ENCODE measurements at places on chromosomes 11 and 22. TPM values are rescaled to one million over a fixed set of nuclear protein-coding genes. Genes with fewer than 3 reads are reported as not detected.

The GGA1 gene
- 56.3 TPM for total RNA-seq

The OR4D5 gene
- not detected for total RNA-seq

The FOLH1 gene
- not detected for total RNA-seq

The CASP1 gene
- total RNA-seq = 40.1 TPM

The SMIM38 gene
- total RNA-seq = 0.20 TPM

The CCDC73 gene
- not detected for total RNA-seq

The CFAP300 gene
- total RNA-seq = not detected

The RASGRP2 gene
- 4.6 TPM for total RNA-seq

DNA sequence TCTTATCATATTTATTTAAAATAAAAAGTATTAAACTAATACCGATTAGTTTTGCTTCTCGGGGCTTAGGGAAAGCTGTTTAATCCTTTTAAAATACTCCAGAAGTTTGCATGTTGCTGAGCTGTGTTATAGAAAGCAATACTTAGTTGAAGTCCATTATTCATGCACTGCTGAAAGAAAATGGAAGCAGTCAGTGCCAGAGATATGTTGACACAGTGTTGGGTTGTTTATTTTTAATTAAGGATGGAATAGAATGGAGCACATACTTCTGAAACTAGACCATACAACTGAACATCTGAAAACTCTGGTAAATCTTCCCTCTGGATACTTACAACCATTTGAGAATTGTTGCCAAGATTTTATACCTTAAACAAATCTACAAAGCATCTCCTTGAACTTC lies 282.7 kb upstream of the CCDC179 start:
- H3K27ac ChIP-seq = no peak overlapping the region
- no peaks in the 10 kb centered on the region for H3K4me1 ChIP-seq
- no peaks in the 10 kb centered on the region for H3K36me3 ChIP-seq
- no peaks in the 10 kb centered on the region for H3K27me3 ChIP-seq
- no peak for DNase-seq

- H3K4me1 ChIP-seq = no peaks in the 10 kb centered on the region
- no peak for DNase-seq
- no peaks in the 10 kb centered on the region for H3K27me3 ChIP-seq
- no peak overlapping the region for H3K4me3 ChIP-seq
- H3K36me3 ChIP-seq = peaks cover 16% of the 10 kb centered on the region
Measured at GRCh38 chr11:73851046-73851764, 25.4 kb downstream of the COA4 start.

DNA sequence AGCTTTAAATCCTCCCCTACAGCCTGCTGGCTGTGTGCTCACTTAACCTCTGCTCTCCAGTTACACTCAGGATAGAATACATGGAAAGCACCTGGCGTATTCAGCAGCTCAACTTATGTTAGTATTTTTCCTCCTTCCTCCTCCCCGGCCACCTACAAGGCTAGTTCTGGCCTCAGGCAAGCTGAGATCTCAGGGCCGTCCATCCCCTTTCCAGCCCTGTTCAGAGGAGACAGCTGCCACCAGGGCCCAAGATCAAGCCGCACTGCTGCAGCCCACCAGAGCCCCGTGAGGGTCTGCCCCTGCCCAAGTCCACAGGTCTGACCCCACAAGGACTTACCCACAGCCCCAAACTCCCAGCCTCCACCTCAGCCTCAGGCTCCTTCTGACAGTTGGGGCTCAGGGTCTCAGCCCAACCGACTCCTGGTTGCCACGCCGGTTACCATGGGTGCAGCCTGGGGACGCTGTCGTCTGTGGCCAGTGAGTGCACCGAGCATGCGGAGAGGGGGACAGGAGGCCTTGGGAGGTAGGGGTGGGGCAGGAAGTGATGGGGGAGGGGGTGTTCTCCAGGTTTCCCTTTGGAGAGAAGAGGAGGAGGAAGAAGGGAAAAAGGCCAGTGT lies at the start of gene C11orf16:
C11orf16 (minus strand) TSS at position 384 of the 617 bp plus-strand sequence. CDS start 639 bp downstream, outside the sequence.
- no peaks in the 10 kb centered on the region for H3K27me3 ChIP-seq
- H3K27ac ChIP-seq = no peak within 1 kb of the TSS
- H3K36me3 ChIP-seq = no peaks in the 10 kb centered on the region
- peaks cover 3% of the 10 kb centered on the region for H3K4me1 ChIP-seq
- no peak within 1 kb of the TSS for H3K4me3 ChIP-seq

DNA sequence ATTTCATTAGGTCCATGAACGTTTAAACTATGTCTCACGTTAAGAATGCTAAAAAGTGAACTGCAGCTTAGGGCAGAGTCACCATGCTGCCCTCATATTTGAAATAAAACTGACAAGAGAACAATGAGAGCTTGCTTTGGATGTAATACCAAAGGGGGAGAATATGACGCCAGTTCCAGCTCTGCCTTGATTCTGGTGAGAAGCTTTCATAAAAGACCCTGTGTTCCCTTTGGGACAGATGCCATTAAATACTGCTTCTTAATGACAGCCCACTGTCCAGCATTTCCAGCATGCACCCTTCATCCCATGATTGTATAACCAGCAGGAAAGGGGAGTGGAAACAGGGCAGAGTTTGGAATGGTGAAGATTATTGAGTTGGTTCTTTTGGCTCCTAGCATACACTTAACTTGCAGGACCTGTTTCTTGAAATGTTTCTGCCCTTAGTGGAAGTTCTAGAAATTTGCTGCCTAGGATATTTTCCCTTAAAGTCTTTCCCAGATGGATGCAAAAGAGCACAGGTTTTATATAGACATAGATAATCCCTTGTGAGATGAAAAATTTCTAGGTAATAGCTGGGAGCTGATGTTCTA lies 139.3 kb upstream of the LDLRAD3 start:
- DNase-seq = no peak
- no peaks in the 10 kb centered on the region for H3K27me3 ChIP-seq
- peaks cover 8% of the 10 kb centered on the region for H3K36me3 ChIP-seq
- no peak overlapping the region for H3K4me3 ChIP-seq
- H3K27ac ChIP-seq = no peak overlapping the region

DNA sequence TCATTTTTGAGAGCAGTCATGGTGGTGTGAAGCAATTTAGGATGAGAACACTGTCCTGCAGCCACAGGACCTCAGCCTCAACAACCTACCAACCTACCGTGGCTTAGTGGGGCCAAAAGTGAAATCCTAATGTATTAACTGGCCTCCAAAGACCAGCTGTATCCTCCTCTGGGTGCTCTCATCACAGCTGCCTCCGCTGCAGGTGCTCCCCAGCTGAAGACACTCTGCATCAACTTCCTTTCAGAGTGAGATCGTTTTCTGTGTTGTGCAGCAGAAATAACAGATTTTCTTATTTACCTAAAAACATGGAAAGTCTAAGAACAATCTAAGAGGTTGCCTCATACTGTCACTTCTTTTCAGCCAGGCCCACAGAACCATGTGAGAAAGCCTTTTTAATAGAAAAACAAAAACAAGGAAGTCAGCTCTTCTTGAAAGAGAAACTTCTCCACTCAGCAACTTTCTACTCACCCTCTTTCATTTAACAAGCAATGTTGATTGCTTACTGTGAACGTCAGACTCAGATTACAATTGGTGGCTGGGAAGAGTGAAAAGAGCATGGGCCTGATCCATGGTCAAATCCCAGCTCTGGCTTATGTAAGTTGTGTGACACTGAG lies 136.1 kb downstream of the TENM4 start:
- H3K27me3 ChIP-seq = peaks cover 3% of the 10 kb centered on the region
- no peak overlapping the region for H3K4me3 ChIP-seq
- no peak for DNase-seq
- H3K36me3 ChIP-seq = no peaks in the 10 kb centered on the region

DNA sequence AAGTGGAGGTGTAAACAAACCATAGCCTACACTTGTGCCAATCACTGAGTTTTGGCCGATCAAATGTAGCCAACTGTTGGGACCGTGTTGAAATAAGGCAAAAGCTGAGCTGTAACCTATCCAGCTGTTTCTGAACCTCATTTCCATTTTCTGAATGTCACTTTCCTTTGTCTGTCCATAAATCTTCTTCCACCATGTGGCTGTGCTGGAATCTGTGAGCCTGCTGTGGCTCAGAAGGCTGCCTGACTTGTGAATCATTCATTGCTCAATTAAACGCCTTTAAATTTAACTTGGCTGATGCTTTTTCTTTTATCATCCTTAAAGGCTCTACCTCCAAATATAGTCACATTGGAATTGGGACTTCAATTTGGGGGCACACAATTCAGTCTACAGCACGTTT lies 203.1 kb upstream of the MPPED2 start:
- no peak overlapping the region for H3K27ac ChIP-seq
- DNase-seq = no peak
- H3K27me3 ChIP-seq = no peaks in the 10 kb centered on the region
- no peaks in the 10 kb centered on the region for H3K4me1 ChIP-seq
- H3K36me3 ChIP-seq = no peaks in the 10 kb centered on the region

DNA sequence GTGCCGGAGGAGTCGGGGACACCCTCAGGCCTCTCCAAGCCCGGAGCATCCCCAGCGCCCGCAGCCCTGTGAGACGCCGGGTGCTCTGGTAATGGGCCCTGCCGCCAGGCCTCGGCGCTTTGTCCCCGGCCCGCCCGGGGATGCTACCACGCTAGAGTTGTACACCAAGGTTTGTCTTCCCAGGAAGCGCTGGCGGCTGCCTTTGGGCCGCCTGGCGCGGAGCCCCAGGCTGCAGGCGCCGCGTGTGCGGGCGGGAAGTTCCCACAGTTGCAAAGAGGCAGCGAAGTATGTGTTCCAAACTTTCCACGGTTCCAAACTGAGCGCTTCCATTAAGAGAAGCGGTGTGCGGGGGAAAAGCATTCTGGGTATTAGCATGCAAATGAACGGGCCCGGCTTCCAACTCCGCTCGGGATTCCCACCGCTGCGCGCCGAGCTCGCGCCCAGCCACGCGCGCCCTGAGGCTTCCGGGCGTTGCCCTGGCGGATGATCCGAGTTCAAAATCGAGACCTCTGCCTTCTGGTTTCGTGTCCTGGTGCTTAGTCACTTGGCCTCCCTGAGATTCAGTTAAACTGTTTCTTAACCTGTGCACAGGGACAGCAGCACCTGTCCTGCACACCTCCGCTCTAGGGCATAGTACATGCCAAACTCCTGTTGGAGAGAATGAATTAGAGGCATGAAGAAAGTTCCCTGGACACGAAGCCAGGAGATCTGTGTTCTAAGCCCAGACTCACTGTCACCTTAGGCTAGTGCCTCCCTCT lies 1.3 kb upstream of the PATZ1 start:
- no peaks in the 10 kb centered on the region for H3K27me3 ChIP-seq
- peaks cover 19% of the 10 kb centered on the region for H3K4me1 ChIP-seq
- H3K4me3 ChIP-seq = peak overlapping the region; percentile 86
- H3K27ac ChIP-seq = peak overlapping the region; percentile 91
- peak; percentile 80 for DNase-seq

- peak; percentile 5 for DNase-seq
- peaks cover 23% of the 10 kb centered on the region for H3K36me3 ChIP-seq
- peak overlapping the region; percentile 97 for H3K27ac ChIP-seq
- no peaks in the 10 kb centered on the region for H3K27me3 ChIP-seq
Measured at GRCh38 chr11:126210871-126211235, 597 bp downstream of the RPUSD4 start.

DNA sequence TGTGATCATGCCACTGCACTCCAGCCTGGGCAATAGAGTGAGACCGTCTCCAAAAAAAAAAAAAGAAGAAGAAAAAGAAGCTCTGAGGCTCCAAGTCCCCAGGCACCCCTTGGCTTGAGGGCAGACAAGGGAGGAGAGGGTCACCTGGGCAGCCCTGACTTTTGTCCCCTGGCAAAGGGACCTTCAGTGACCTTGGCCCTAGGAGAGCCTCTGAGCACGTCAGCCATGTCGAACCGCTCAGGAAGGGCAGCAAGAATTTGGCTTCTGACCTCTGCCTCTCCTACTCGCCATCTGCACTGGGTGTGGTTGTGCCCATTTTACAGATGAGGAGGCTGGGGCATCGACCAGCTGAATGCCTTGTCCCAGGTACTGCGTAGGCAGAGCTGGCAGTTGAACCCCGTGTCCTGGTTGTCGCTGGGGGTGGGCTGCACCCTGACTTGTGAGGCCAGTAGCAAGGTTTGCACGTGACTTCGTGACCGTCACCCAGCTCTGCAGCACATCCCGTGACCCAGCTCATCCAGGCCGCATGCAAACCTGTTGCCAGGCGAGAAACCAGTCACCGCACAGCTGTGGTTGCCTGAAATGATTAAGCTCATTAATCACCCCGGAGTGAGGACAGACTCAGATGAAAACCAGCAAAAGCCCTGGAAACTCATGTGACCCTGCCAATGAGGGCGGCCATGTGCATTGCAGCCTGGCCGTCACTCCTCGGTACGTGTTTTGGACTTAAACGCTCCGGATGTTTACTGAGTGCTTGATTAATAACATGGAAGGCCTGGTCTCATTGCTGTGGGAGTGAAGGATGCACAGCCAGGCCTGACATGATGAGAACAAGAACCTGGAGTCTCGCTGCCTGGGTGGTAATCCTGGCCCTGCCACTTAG lies 47.7 kb upstream of the PPP6R3 start:
- no peak overlapping the region for H3K4me3 ChIP-seq
- H3K4me1 ChIP-seq = no peaks in the 10 kb centered on the region
- H3K36me3 ChIP-seq = peaks cover 2% of the 10 kb centered on the region
- no peak overlapping the region for H3K27ac ChIP-seq
- no peaks in the 10 kb centered on the region for H3K27me3 ChIP-seq

DNA sequence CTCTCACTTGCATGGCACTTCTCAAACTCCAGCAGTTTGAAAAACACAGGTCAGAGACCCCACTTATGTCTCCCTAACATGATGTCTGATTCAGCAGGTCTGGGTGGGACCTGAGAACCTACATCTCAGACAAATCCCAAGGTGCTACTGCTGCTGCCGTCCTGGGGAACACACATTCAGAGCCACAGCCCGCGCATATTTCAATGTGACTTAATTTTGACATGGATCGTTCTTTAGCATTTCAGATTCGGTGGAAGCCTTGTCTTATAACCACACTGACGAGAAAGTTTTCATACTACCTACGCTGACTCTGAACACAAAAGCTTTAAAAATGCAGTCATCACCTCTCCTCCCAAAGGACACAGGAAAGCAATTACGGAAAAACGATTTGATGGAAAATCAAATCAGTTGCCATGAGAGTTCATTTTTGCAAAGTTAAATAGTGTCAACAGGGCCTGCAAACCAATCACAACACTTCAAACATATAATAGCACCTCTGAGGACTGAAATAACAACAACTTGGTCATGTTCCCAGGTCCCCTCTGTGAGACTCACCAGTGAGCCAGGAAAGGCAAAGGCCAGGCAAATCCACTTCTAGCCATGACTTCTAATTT lies 132.6 kb downstream of the SHANK2 start:
- H3K36me3 ChIP-seq = no peaks in the 10 kb centered on the region
- no peak for DNase-seq
- H3K4me3 ChIP-seq = no peak overlapping the region

GRCh38 chr11:19368726-19369375 lies 128.1 kb upstream of the E2F8 start:
- H3K27ac ChIP-seq = no peak overlapping the region
- no peak for DNase-seq
- H3K4me3 ChIP-seq = no peak overlapping the region
- no peaks in the 10 kb centered on the region for H3K36me3 ChIP-seq
- peaks cover 19% of the 10 kb centered on the region for H3K27me3 ChIP-seq
